Activated T-helper 1 cell treated with anti-CD3 and anti-CD28 coated beads, Interleukin-2, amount 50 U/mL, for 16 hours (primary cell): ENCODE measurements at places on chromosomes 6 and 20.

DNA sequence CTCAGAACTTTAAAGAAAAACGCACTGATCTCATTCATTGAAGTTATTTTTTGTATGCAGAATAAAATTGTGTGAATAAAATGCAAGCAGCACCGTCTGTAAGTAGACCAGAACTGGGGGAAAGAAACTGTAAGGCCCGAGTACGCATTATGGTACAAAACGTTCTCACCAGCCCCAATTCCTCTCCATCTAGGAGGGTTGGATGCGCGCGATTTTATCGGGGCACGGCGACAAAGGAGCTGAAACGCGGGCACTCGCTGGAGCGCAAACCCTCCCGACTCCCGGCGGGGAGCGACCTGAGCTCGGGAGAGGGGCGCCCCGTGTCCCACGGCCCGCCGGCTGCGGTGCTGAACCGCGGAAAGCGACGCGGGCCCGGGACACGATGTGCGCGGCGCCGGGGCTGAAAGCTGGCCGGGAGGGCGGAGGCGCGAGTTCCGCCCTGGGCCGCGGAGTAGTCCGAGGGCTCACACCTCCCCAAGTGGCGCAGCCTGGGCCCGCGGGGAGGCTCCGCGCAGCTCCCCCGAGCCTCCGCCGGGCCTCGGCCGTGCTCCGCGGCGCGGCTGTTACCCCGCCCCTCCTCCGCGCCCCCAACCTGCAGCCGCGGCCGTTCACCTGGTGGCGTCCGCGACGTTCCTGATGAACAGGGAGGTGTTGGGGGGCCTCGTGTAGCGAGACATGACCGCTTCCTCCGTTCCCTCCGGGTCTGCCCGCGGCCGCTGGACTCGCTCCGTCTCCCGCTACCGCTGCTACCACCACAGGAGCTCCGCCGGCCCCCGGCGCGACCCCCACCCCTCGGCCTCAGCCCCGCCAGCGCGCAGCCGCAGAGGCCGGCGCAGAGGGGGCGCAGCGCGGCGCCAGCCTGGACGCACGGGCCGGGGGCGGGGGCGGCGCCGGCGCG, at the start of gene SRSF12:
SRSF12 (minus strand) TSS at position 861 of the 898 bp plus-strand sequence; CDS start at position 677, 184 bp downstream.
- DNase-seq: no peak

DNA sequence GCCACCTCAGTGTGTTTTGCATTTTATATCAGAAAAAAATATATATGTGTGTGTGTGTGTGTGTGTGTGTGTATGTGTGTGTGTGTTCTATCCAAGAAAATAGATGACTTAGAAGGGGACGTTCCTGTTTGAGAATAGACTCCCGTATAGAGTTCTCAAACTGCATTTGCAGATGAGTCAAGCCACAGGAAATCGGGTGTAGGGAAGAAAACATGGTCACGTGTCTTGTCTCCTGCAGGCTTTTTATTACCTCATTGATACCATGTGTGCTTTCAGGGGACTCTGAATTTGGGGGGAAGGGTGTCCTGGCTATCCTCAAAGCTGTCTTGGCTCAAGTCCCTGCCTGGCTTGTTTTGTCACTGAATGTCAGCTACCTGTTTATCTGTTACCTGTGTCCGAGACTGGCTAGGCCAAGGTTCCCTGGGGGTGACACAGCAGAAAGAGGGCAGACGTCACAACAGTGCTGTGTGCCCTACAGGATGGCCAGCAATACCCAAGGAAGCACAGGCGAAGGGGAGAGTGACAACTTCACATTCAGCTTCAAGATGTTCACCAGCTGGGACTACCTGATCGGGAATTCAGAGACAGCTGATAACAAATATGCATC, 55.7 kb upstream of the NOP56 start:
- DNase-seq: no peak

- DNase-seq: no peak
These were observed 19.0 kb downstream of the HECA start for GRCh38 chr6:139153855-139154254.

DNA sequence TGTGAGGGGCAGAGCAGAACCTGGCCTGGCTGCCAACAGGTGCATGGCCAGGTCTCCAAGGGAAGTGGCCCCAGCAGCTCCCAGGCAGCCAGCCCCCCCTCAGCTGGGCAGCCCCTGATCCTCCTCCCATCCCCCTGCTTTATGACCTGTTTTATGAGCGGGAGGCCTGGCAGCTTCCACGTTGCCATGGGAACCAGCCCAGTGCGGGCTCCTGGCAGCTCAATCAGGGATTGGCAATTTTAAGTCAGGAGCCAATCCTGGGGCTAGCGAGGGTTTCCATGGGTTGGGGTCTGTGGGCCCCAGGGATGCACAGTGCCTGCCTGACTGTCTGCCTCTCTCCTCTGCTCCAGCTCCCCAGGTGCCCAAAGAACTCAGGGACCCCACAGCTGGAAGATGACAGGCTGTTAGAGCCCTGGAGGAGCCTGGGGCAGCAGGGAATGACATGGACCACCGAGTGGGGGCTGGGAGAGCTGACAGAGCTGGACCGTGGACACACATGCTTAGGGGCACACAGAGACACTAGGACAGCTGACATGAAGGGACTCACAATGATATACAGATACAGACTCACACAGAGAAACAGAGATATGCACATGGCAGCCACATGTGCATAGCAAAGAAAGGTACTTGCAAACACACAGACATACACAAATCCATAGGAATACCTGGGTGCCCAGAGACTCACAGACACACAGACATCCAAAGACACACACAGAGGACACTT, 56.5 kb upstream of the SIRPA start:
- no peak for DNase-seq

GRCh38 chr6:142943711-142944123, 1.3 kb downstream of the HIVEP2 start:
- DNase-seq: peak; percentile 27
